ENCODE measurements at places on chromosomes 1 and 21. TPM values are rescaled to one million over a fixed set of nuclear protein-coding genes. Genes with fewer than 3 reads are reported as not detected.

- no peak overlapping the region for H3K27ac ChIP-seq
- no peaks in the 10 kb centered on the region for H3K27me3 ChIP-seq
- no peak overlapping the region for H3K4me3 ChIP-seq
These were observed 5.0 kb downstream of the SPATA46 start for GRCh38 chr1:162371611-162372010.

GRCh38 chr1:231860221-231861088, 233.9 kb downstream of the DISC1 start:
- DNase-seq, result no peak
- no peaks in the 10 kb centered on the region for H3K4me1 ChIP-seq
- H3K36me3 ChIP-seq, result no peaks in the 10 kb centered on the region
- H3K27me3 ChIP-seq, result no peaks in the 10 kb centered on the region
- H3K27ac ChIP-seq, result no peak overlapping the region
- no peak overlapping the region for H3K4me3 ChIP-seq

DNA sequence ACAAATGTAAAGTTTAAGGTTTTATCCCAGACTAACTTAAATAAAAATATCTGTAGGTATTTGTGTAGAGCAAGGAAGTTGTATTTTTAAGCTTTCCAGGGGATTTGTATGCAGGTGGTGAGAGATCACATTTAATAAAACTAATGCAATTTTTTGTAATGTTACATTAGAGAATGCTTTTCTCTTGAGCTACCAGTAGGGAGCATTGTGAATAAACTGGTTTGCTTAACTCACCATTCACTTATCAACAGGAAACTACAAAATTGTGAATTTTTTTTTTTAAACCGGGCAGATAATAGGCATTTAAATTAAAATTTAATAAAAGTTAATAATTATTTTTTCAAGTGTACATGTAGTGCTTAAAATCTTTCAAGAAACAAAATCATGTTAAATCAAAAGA, 78.6 kb downstream of the IVNS1ABP start:
- no peak overlapping the region for H3K4me3 ChIP-seq
- no peak overlapping the region for H3K27ac ChIP-seq
- DNase-seq, result no peak
- H3K4me1 ChIP-seq, result peaks cover 8% of the 10 kb centered on the region

- peaks cover 19% of the 10 kb centered on the region for H3K4me1 ChIP-seq
- no peaks in the 10 kb centered on the region for H3K36me3 ChIP-seq
- peak overlapping the region; percentile 31 for H3K4me3 ChIP-seq
- no peaks in the 10 kb centered on the region for H3K27me3 ChIP-seq
- H3K27ac ChIP-seq, result no peak overlapping the region
These were observed 648 bp upstream of the RGS7 start for GRCh38 chr1:241357366-241358340.

DNA sequence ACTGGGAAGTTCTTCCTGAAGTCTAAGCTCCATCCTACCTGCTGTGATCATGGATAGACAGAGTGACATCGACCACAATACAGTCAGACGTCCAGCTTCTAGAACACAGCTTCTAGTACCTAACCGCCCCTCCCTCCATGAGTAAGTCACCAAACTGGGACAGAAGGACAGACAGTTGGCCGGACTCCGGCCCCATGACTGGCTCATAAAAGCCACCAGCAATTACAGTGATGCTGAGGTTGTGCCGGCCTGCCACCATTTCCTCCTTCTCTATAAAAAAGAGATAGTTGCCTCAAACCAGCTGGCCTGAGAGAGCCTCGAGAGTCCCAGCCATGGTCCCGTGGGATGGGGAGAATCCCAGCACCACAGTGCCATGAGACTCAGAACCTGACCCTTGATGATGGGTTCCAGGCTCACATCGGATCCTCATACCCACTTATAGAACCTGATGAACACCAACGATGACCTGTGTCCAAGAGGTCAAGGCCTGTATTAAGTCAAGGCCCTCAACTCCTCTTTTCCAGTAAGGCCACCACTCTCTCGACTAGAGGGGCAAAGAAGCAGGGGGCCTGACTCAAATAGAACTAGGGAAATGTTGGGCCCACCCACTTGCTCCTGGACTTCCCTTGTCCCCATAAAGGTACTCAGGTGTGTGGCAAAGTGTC, 3.4 kb downstream of the MEF2D start:
- no peaks in the 10 kb centered on the region for H3K27me3 ChIP-seq
- H3K4me3 ChIP-seq, result peak overlapping the region; percentile 92
- H3K4me1 ChIP-seq, result peaks cover 76% of the 10 kb centered on the region
- H3K36me3 ChIP-seq, result no peaks in the 10 kb centered on the region
- no peak overlapping the region for H3K27ac ChIP-seq

DNA sequence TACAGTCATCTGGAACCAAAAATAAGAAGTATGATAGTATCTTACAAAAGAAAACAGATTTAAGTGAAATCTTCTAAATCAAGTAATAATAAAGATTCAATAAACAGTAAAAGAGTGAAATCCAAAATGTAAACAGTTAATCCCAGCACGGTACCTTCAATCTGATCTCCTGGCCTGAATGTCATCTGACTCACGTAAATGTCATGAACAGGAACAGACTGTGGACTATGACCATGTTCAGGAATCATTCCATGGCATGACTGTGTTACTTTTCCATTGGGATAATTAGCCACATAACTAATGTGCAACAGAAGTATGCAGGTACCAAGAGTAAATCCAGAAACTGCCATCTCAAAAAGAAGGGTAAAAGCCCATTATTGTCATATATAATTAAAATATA, 18.0 kb downstream of the FRRS1 start:
- H3K4me3 ChIP-seq, result no peak overlapping the region
- no peaks in the 10 kb centered on the region for H3K27me3 ChIP-seq
- no peak overlapping the region for H3K27ac ChIP-seq
- no peaks in the 10 kb centered on the region for H3K36me3 ChIP-seq

GRCh38 chr1:24285231-24285630, 33.9 kb upstream of the GRHL3 start:
- no peak overlapping the region for H3K4me3 ChIP-seq
- no peak overlapping the region for H3K27ac ChIP-seq
- no peaks in the 10 kb centered on the region for H3K36me3 ChIP-seq
- DNase-seq, result no peak
- H3K4me1 ChIP-seq, result peaks cover 19% of the 10 kb centered on the region
- no peaks in the 10 kb centered on the region for H3K27me3 ChIP-seq

DNA sequence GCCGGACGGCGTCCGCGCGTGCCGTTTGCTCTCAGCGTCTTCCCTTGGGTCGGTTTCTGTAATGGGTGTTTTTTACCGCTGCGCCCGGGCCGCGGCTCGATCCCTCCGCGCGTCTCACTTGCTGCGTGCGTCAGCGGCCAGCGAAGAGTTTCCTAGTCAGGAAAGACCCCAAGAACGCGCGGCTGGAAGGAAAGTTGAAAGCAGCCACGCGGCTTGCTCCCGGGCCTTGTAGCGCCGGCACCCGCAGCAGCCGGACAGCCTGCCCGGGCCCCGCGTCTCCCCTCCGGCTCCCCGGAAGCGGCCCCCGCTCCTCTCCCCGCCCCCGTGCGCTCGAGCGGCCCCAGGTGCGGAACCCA, 159.8 kb downstream of the RUNX1 start:
- DNase-seq, result no peak
- peaks cover 3% of the 10 kb centered on the region for H3K27me3 ChIP-seq
- peak overlapping the region; percentile 93 for H3K4me3 ChIP-seq
- H3K36me3 ChIP-seq, result no peaks in the 10 kb centered on the region

DNA sequence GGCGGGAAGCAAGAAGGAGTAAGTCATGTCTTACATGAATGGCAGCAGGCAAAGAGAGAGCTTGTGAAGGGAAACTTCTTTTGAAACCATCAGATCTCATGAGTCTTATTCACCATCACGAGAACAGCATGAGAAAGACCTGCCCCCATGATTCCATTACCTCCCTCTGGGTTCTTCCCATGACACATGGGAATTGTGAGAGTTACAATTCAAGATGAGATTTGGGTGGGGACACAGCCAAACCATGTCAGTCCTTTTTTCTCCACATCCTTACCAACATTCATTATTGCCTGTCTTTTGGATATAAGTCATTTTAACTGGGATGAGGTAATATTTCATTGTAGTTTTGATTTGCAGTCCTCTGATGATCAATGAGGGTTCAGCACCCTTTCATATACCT, 81.0 kb downstream of the DIRAS3 start:
- H3K4me3 ChIP-seq, result no peak overlapping the region
- no peak for DNase-seq
- H3K4me1 ChIP-seq, result no peaks in the 10 kb centered on the region
- no peaks in the 10 kb centered on the region for H3K27me3 ChIP-seq
- H3K27ac ChIP-seq, result no peak overlapping the region

DNA sequence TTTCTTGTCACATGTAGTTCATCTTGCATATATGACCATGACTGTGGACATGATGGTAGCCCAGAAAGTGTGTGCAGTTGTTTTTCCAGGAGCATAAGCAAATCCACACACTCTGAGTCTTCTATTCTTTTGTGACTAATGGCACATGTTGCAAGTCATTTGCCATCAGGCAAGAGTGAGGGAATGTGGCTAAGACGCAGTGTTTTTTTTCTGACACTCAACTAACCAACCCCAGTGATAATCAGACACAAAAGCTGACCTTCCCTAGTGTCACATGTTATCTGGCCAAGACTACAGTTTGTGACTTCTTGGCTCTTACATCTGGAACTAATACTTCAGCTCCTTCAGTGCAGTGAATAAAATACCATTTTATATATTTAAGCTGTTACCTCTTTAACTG, 108.8 kb downstream of the ITSN1 start:
- peak overlapping the region; percentile 47 for H3K27ac ChIP-seq
- DNase-seq, result no peak
- H3K4me3 ChIP-seq, result no peak overlapping the region
- H3K36me3 ChIP-seq, result peaks cover 18% of the 10 kb centered on the region
- no peaks in the 10 kb centered on the region for H3K27me3 ChIP-seq

The ZNF683 gene
- total RNA-seq, result not detected

Data from tibial nerve (tissue), 4 donors.